ENCODE measurements at places on chromosomes 5 and 9.

GRCh38 chr5:131595088-131596033, 39.7 kb downstream of the RAPGEF6 start:
- no peak for DNase-seq

DNA sequence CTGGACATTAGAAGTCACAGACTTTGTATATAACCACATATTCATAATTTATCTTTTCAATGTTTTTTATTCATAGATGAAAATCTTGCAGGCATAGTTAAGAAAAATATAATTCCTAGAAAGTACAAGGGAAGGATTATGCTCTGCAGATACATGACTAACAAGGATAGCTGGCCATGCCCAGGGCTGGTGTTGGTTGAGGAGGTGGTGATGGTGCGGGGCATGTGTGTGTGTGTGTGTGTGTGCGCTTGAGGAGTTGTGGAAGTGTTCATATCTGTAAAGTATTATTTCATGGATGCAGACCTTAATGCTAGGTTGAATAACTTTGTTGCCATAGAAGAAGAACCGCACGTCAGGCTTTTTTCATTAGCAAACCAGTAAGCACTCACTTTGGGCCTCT, 1.3 kb downstream of the S1PR3 start:
- DNase-seq: no peak

DNA sequence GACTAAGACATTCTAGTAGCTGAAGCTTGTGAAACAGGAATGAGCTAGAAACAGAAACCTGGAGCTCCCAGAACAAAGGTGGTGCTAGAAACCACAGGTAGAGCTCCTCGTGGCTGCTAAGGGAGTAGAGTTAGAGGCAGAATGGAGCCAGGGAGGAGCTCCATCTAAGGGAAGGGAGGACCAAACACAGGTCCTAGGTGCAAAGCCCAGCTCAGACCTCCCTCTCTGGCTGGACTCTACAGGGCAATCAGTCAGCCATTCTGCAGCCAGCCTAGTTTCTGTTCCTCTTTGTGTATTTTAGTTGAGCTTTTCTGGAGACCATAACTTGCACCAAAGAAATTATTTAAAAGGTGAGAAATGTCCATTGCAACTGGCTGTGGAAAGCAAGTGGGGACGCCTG, 70.4 kb downstream of the CRB2 start:
- no peak for DNase-seq

GRCh38 chr9:21286659-21287058, 18.5 kb downstream of the IFNA5 start:
- no peak for DNase-seq

DNA sequence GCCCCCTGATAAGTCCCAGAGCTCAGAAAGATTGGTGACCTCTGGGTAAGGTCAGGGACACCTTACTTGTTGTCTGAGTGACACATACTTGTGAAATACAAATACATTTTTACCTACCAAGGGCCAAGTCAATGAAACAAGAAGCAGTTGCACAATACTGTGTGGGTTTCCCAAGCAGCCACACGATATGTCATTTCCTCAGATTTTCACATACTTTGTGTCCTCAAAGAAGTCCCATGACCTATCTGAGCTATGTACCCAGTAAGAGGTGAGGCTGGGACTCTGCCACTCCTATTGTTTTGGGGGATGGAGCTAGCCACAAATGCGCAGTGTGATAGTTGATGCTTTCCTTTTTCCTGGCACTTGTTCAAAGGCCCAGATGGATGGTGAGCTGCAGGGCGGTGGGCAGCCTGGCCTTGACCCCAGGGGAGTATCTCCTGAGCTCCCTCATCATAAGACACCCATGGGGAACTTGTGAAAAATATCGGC, 4.8 kb upstream of the SLC25A51 start:
- DNase-seq: no peak

- peak; percentile 45 for DNase-seq
Measured at GRCh38 chr5:126837906-126838539, 61.1 kb downstream of the LMNB1 start.

DNA sequence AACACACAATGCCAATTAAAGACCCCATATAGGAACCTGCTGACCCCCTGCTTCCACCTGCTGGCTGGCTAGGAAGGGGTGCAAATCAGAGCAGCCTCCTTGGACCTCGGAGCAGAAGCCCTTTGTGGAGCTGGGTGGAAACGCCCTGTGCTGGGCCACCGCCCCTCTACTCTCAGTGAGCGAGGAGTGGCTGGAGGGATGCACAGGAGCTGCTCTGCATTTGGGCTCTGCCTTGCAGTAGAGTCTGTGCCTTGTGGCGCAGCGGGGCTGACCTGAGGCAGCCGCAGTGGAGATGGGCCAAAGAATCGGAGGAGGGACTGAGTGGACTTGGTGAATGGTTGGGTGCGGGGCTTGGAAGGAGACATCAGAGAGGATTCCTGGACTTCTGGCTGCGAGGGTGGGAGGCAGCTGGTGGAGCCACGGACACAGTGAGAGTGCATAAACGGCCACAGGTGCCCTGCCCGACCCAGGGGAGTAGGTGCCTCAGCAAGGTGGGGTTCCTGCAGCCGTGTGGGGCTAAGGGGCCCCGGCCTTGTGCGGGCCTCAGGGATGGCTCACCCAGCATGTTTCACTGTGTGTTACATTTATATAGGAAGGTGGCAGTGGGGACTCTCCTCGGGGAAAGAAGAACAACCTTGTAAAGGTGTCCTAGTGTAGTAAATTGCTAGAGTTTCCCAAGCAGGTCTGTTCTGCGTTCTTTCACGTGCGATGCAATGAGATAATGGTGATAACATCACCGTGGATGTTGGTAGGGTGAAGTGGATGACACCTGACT, 14.1 kb upstream of the IRX4 start:
- DNase-seq: no peak

DNA sequence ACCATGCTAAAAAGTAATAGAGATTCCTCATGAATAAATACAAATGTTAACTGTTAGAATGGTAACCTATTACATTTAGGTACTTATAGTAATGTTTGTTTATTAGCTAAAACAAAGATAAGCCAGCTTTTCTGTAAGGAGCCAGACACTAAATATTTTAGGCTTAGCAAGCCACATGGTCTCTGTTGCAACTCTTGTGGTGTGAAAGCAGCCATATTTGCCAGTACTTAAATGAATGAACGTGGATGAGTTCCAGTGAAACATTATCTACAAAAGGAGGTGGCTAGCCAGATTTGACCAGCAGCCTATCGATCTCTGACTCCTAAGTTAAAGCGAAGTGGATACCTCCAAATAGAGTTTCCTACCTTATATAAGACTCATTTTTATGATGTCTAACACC, 331.6 kb downstream of the CDH12 start:
- DNase-seq: no peak

- DNase-seq: no peak
Measured at GRCh38 chr5:128974567-128974966, 9.3 kb downstream of the SLC27A6 start.

- no peak for DNase-seq
Measured at GRCh38 chr5:154251529-154251928, 61.0 kb downstream of the GALNT10 start.

DNA sequence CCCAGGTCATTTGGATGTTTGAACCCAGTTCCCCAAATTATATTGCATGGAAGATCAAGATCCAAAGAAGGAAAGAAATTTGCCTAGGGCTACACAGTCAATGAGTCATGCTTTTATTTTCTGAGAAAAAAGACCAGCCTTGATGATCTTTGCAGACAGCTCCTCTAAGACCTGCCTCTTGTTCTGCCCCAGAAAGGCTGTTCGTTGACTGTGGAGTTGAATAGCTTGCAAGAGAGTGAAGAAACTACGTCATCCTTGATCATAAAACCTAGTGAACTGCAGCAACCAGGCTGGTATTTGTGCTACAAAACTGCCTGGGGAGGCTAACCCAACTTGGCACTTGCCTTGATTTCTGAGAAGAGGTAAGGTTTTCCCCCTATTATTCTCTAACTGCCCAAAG, 263.9 kb downstream of the PAPPA start:
- no peak for DNase-seq

DNA sequence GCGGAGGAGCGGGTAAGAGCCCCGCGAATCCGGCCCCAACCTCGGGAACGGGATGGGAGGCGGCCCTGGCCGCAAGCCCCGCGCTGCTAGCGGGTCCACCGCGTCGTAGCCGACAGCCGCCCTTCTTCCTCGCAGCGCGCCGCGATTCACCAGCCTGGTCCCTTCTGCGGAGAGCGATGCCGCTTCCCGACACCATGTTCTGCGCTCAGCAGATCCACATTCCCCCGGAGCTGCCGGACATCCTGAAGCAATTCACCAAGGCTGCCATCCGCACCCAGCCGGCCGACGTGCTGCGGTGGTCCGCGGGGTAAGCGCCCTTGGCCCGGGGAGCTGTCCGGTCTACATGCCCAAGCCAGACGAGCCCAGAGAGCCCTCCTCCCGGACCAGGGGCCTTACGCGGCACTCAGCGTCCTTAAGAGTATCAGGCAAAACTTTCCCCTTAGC, 335 bp downstream of the ROPN1L start:
- no peak for DNase-seq

- no peak for DNase-seq
Measured at GRCh38 chr5:134435560-134435959, 23.9 kb upstream of the CDKN2AIPNL start.

GRCh38 chr9:95077766-95078370, 239.6 kb downstream of the FANCC start:
- DNase-seq: peak; percentile 54

DNA sequence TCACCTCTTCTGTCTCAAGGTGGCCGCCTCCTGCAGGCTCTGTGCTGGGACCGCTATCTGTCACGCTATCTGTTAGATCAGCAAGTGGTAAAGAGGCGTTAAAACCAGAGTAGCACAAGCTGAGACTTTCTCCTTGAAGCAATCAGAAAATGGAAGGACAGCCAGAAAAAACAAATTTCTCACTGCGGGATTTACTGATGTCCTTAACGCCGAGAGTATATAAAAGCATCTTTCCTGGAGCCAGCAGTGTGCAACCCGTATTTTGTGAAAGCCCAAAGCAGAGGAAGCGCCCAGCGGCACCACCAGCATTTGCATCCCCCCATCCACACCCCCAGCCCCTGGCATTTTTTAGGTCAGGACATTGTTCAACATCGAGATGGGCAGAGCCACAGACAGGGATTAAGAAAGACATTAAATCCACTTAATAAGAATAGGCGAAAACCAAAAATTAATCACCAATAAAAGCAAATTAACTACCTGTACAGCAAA, 48.6 kb downstream of the DUSP1 start:
- DNase-seq: no peak
